Bronchial smooth muscle cell (primary cell): ENCODE measurements at places on chromosomes 3 and 15. TPM values are rescaled to one million over a fixed set of nuclear protein-coding genes. Genes with fewer than 3 reads are reported as not detected.

Gene SLC28A2
- total RNA-seq, result not detected in 2 replicates

Gene NKIRAS1
- total RNA-seq, result 10.4 and 12.9 TPM in 2 replicates

Gene TIGIT
- 0.32 TPM in 1 of 2 replicates, not detected in the other for total RNA-seq

Gene HYAL1
- total RNA-seq, result 1.2 and 2.7 TPM in 2 replicates

Gene NAALADL2
- 7.4 and 9.5 TPM in 2 replicates for total RNA-seq

Gene CHSY1
- 16.2 and 18.5 TPM in 2 replicates for total RNA-seq
